ENCODE measurements at places on chromosomes 6 and 20. TPM values are rescaled to one million over a fixed set of nuclear protein-coding genes. Genes with fewer than 3 reads are reported as not detected.

GRM1 gene
- not detected for polyA plus RNA-seq

ZSCAN31 gene
- 3.0 TPM for polyA plus RNA-seq

CCN6 gene
- polyA plus RNA-seq = not detected

RTF2 gene
- polyA plus RNA-seq = 90.2 TPM

SNAI1 gene
- 23.4 TPM for polyA plus RNA-seq

GZF1 gene
- polyA plus RNA-seq = 4.8 TPM

BPIFB4 gene
- 0.12 TPM for polyA plus RNA-seq

SNPH gene
- polyA plus RNA-seq = 1.7 TPM

SRXN1 gene
- 13.3 TPM for polyA plus RNA-seq

C6orf52 gene
- 1.9 TPM for polyA plus RNA-seq

SLC22A3 gene
- polyA plus RNA-seq = 2.8 TPM

C20orf141 gene
- 1.4 TPM for polyA plus RNA-seq

ULBP1 gene
- 0.16 TPM for polyA plus RNA-seq

PAQR8 gene
- 2.8 TPM for polyA plus RNA-seq

HEY2 gene
- 1.7 TPM for polyA plus RNA-seq

BEND3 gene
- 0.69 TPM for polyA plus RNA-seq
